ENCODE measurements at places on chromosomes 3 and 15.

DNA sequence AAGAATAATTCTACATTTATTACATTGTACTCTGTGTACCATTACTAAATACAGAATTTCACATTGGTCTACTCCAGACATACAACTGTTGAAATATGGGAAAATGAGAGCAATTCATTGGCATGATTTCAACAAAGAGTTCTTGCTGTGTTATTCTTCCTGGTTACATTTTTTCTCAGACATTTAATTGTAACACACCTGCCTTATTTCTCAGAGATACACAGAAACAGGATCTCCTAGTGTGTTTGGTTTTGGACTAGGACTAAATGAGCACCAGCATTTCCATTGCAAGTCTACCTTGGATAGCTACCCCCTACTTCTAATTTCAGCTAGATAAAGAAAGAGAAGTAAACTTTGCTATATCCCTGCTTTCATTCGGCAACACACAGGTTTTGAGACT lies 274.3 kb upstream of the CNTN4 start:
- DNase-seq = no peak

DNA sequence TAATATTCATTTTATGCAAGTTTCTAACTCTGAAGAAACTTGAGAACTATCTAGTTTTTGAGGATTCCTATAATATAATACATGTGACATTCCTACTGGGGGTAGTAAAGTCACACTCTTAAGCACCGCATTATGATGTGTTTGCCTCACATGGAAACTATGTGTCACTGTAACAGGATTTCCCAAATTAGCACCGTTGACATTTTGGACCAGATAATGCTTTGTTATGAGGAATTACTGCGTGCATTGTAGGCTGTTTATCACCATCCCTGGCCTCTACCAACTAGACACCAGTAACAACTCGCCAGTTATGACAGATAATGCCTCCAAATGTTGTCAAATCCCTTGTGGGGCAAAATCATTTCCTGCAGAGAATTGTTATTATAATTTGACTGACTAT lies 267.8 kb downstream of the RAP2B start:
- DNase-seq = no peak

GRCh38 chr3:49785565-49786356 lies 581 bp downstream of the IP6K1 start:
- peak; percentile 53 for DNase-seq

DNA sequence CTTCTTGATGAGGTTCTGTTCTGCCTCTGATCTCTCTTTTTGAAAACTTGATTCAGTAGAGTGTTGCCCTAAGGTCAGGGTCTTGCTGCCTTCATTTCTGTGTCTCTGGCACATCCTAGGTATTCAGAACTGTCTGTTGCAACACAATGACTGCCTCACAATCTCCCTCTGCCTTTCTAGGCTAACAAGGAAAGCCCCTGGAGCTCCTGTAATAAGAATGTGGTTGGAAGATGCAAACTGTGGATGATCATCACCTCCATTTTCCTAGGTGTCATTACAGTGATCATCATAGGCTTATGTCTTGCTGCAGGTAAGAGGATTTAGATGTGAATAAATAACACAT lies 7.0 kb downstream of the C3orf52 start:
- DNase-seq = no peak

GRCh38 chr3:13884851-13885703 lies 5.2 kb upstream of the WNT7A start:
- no peak for DNase-seq

DNA sequence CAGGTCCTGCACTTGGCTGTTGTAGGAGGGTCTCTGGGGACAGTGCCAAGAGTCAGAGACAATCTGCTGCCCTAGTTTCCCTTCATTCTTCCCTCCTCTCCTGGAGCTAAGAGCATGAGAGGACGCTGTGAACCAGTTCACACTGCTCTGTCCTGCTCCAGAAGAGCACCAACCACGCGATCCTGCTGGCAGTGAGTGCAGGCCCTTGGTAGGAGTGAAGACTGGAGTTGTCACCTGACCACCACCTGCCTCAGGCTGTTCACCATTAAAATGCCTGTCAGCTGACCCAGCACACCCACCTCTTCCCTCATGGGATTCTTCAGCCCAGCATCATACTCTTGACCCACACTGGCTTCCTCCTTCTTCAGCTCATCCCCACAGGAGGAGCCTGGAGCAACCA lies 2.9 kb downstream of the TM6SF1 start:
- no peak for DNase-seq

DNA sequence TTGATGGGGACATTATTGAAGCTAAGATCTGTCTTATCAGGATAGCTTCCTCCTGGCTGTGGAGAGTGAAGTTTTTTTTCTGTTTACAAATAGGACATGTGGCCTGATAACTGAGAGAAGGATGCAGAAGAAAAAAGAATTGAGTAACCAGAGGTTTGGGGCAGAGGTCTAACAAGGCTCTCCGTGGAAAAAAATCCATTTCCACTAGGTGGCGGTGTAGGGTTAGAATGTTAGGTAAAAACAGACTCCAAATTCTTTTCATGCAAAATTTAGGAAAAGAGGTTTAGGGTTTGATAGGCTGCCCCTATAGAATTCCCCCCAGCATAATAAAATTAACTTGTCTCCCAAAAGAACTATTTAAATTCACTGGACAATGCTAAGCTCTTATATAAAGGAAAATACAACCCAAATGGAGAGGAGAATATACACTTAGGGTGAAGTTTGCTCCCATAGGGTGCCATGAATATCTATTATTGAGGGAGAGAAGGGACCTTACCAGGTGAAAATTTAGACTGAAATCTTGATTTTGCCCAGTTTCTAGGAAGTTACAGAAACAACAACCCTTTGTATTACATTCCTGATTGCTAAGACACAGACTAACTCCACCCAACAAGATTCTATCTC lies 1560.4 kb downstream of the OTOL1 start:
- no peak for DNase-seq

DNA sequence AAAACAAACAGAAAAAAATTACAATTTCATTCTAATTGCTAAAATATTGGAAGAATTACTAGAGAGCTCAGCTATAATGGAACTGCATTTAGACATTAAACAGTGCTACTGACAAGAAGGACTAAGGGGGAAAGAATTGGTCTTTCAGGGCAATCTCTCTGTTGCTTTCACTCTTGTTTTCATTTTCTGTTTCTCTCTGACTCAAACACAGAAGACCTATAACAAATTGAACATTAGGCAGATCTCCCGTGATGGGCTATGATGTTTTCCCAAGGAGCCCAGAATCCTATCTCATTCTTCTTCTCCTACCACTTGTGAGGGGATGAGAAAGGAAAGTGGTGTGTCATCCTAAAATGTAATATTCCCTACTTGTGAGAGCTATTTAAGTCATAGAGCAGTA lies 358.0 kb upstream of the TGFBR2 start:
- no peak for DNase-seq

DNA sequence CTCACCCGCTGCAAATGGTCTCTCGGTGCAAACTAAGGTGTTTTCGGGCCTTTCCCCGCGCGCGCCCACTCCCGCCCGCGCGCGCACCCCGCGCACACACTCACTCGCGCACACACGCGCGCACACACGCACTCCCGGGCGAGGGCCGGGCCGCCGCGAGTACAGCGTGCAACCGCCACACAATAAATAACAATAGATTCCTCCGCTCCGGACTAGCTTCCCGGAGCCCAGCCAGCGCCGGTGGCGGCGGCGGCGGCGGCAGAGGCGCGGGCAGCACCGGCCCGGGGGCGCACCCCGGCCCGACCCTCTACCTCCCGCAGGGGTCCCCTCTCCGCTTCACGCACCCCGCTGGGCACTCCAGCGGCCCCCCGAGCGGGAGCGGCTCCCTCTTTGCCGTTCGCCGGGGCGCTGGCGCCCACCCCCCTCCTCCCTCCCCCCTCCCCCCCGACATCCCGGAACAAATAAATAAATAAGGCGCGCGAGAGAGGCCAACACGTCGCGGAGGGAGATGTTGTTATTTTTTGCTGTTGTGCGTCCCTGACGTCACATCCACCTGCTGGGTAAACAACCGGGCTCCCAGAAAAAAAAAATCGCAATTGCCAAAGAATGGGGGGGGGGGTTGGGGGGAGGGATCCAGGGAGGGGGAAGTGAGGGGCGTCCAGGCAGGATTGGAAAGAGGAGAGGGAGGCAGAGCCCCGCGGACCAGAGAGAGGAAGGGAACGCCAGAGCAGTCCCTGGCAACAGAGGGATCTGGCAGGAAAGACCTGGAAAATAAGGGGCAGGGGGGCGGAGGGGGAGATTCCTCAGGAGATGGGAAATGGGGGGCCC lies at the start of gene FOXP1:
Gene FOXP1 (minus strand): TSS at position 163 of the 828 bp plus-strand sequence. CDS start 385,347 bp downstream, outside the sequence.
- DNase-seq = peak; percentile 83

DNA sequence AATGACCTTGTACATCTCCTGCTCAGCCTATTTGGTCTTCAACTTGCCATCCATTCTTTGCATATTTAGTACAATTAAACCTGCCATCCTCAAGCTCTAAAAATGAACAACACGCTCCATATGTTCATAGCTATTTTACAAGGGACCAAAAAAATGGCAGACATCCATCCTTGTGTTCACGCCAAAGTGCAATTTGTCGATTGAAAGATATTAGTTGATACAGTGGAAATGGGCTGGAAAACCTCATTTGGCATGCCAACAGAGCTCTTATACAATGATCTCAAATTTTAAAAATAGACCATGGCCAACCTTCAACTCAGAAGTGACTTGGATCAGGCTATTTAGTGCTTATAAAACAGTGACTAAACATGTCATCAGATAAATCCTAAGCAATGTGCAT lies 413.6 kb upstream of the ARL6 start:
- DNase-seq = no peak

GRCh38 chr15:63576441-63576840 lies 20.7 kb upstream of the FBXL22 start:
- DNase-seq = no peak

DNA sequence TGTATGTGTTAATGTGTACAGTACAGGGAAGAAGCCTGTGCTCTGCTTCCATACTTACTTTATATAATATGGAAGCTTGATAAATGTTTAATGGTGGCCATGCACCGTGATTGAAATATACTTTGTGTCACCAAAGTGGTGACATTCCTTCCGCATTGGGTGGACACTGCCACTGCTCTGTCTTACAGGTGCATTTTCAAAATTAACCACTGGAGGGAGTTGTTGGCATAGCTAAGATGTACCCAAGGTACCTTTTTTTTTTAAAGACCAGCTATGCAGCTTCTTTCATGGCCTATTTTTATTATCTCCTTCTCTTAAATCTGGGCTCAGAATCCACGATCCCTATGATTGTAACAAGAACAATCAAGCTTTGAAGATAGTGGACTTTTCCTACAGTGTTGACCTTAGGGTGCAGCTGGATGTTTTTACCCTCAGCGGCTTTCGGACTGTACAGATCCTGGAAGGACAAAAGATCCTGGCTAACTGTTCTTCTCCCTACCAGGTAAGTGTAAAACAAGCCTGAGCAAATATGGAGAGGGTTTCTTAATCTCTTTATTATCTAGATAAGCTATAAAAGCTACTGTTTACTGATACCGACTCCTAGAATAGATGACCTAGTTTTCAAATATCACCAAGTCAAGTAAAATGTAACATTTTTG lies 21.6 kb upstream of the PAK6 start:
- DNase-seq = peak; percentile 81

GRCh38 chr3:176119826-176120225 lies 1077.5 kb downstream of the TBL1XR1 start:
- DNase-seq = no peak

GRCh38 chr15:100042558-100042957 lies 299.2 kb downstream of the ADAMTS17 start:
- DNase-seq = no peak

GRCh38 chr3:63943678-63944077 lies 31.5 kb upstream of the SCAANT1 start:
- DNase-seq = no peak

DNA sequence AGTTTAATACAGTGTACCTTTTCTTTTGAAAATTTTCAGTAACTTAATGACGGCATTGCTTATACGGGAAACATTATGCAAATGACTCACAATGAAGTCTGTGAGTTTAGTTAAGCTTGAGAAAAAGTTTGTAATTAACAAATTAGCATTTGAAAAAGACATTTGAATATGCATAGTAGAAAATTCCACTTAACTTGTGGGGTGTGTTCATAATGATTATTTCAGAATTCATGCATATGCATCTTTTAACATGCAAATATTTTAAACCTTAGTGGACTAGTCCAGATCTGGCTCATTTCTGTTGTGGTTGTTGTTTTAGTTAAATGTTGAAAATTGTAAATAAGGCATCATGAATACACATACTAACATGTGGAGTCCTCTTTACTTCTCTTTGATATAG lies 239.4 kb downstream of the ROBO2 start:
- DNase-seq = no peak

- peak; percentile 15 for DNase-seq
Measured at GRCh38 chr3:158105710-158106253, 438 bp downstream of the SHOX2 start.

GRCh38 chr15:63493436-63493835 lies 11.0 kb upstream of the USP3 start:
- no peak for DNase-seq

DNA sequence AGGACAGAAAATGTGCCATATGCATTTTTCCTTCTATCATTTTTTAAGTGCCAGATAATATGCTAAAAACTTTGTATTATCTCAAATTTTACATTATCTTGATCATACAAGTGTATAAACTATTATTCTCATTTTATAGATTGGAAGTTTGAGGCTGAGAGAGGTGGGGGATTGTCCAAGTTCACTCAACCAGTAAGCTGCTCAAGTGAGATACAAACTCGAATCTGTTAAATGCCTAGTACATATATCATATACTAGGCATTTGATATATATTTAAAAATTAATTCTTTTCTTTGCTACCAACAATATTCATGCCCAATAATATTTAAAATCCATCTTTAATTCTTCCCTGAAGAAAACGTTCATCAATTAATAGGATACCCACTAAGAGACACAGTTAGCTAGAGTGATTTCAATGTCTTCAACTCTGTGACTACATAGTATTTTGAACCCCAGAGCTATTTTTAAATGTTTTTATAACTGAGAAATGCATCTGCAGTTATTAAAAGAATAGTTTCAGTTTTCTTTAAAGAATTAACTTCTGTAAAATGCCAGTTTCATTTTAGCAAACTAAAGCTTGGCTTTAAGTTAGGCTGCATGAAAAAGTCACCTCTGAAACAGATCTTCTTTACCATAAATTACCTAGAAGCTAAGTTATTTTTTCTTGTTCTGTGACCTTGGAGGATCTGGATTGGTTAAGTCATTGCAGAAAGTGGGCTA lies 40.4 kb downstream of the IQCB1 start:
- DNase-seq = no peak

DNA sequence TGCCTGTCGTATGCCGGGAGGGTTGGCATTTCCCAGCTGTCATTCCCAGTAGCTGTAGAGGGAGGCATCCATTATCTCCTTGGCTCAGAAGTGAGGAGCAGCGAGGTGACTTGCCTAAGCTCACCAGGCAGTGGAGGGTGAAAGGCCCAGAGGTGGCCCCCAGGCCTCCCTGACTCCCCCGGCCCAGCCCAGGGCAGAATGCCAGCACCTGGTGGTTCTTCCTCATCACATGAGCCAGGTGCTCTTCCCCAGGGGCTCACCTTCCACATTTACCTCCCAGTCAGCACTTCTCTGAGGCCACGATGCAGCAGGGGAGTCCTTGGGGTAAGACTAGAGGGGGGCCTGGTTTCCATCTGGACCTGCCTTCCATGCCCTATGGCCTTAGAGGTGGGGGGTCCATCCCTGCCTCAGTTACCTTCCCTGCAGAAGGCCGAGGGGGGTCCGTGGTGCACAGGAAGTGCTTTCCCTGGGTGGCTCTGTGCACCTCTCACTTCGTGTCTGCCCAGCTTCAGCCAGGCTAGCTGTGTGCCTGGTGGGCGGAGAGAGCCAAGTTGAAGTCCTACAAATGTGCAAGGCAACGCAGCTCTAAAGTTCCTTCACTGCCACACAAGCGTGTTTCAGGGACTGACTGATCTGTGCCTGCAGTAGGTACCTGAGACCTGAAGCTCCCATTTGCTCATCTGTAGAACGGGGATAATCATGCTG lies 70.3 kb upstream of the PLXNA1 start:
- no peak for DNase-seq

Data from hematopoietic multipotent progenitor cell (in vitro differentiated cells).